Stimulated activated CD8-positive, alpha-beta memory T cell treated with anti-CD3 and anti-CD28 coated beads, Interleukin-7, amount 100 ng/mL, for 24 hours (primary cell): ENCODE measurements at places on chromosomes 2 and 18.

- DNase-seq = no peak
Observed at GRCh38 chr2:50535971-50536759, 495.8 kb downstream of the NRXN1 start.

DNA sequence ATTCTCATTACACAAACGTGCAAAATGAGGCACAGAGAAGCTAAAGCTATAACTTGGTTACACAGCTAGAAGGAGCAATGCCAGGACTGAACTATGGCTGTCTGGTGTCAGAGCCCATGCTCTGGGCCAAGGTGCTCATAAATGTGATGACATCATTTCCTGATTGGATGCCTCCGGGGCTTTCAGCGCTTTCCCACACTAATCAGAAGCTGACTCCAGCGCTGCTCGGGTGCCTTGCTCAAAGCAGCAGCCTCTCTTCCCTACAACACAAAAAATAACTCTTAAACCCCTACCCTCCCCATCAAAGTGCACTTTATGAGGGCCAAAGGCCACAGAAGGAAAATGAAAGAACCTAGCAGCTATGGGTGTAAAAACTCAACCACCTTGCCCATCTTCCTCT is 90.7 kb downstream of the STK39 start:
- no peak for DNase-seq

DNA sequence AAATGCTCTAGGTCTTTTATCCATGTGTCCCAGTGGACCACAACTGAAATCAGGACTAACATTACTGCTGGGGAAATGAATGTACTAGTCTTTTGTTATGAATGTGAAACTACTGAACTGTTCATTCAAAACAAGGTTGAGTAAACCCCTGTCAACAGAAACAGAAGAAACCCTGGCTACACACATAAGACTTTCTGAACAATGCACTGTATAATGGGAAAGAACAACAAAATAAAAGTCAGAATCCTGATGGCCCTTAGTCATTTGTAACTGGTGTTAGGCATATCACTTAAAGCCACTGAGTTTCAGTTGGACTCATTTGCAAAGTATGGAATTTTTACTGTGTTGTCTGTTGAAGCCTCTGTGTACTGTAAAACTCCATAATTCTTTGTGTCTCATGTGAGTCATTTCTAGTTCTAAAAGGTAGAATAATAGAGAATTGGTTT is 77.0 kb upstream of the UBXN4 start:
- DNase-seq = no peak

- DNase-seq = no peak
Observed at GRCh38 chr2:150190546-150190945, 296.9 kb downstream of the RND3 start.

DNA sequence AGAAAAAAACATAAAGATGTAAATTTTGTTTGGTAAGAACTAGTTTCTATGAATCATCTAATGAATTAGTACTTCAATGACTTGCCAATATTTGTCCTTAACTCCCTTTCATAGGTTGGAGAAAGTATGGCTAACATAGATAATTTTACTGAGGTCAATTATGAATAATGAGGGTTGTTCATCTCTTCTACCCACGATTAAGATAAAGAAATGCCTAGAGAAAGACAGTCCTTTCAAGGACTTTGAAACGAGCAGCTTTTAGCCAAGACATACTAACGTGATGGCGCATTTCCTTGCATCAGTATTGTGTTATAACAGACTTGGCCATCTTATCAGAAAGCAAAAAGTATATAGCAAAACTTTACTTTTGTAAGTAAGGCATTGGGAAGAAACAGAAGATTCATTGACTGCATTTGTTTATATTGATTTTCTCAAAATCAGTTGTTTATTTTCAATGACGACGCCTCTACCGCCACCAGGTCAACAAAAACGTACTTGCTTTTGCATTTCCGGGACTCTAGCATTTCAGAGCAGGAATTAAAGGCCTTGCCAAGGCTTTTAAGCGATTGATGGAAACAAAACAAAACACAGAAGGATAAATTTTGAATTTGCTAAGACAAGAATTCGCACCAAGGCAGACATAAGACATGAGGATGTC is 961 bp downstream of the RBM43 start:
- DNase-seq = no peak
